ENCODE measurements at places on chromosomes 1 and 21. TPM values are rescaled to one million over a fixed set of nuclear protein-coding genes. Genes with fewer than 3 reads are reported as not detected.
A peak's percentile ranks its signal among the peaks of the same experiment; 100 is the strongest.

Gene COL6A1
- 180 TPM for total RNA-seq

Gene ANKRD65
- 1.8 TPM for total RNA-seq

Gene IL20
- total RNA-seq, result not detected

DNA sequence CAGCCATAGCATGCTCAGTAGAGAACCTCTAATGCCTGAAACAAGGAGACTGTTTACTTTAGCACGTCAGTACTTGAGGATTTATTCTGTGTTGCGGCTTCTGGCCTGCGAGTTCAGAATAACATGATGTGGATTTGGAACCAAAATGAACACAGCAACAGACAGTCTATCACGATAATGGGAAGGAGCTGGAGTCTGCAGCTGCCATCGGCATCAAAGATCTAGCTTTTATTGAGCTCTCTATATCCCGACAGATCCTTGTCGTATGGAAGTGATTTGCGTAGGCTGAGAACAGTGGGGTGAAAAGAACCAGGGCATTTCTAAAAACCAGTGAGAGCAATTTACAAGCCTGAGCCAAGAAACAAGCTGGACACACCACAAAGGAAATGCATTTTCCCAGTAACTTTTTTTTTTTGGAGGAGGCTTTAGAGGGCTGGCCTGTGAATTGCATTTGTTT lies 294.2 kb downstream of the KIF26B start:
- no peak overlapping the region for H3K4me3 ChIP-seq
- no peaks in the 10 kb centered on the region for H3K27me3 ChIP-seq
- H3K4me1 ChIP-seq, result peaks cover 17% of the 10 kb centered on the region
- DNase-seq, result no peak
- no peaks in the 10 kb centered on the region for H3K36me3 ChIP-seq

Gene XPR1
- 34.0 TPM for total RNA-seq

- H3K36me3 ChIP-seq, result no peaks in the 10 kb centered on the region
- DNase-seq, result no peak
- no peaks in the 10 kb centered on the region for H3K27me3 ChIP-seq
- peaks cover 9% of the 10 kb centered on the region for H3K4me1 ChIP-seq
- no peak overlapping the region for H3K27ac ChIP-seq
- H3K4me3 ChIP-seq, result no peak overlapping the region
Observed at GRCh38 chr1:12480748-12481362, 137.2 kb downstream of the DHRS3 start.

DNA sequence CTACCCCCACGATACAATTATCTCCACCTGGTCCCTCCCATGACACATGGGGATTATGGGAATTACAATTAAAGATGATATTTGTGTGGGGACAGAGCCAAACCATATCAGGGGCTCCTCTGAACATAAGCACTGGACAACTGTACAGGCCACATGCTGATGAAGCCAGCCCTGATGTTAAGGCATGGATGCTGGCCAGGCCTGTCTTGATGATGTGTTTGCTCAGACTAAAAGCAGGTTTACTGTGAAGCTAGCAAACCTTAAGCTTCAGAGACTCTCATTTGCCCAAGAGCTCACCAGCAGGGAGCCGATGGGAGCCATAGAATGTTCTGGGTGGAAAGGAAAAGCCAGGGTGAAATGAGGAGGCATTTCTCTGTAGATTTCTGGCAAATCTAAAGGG lies 135.3 kb upstream of the KCNK1 start:
- H3K4me1 ChIP-seq, result peaks cover 15% of the 10 kb centered on the region
- H3K36me3 ChIP-seq, result no peaks in the 10 kb centered on the region
- DNase-seq, result no peak
- no peak overlapping the region for H3K27ac ChIP-seq

Gene FAM72D
- 8.2 TPM for total RNA-seq

DNA sequence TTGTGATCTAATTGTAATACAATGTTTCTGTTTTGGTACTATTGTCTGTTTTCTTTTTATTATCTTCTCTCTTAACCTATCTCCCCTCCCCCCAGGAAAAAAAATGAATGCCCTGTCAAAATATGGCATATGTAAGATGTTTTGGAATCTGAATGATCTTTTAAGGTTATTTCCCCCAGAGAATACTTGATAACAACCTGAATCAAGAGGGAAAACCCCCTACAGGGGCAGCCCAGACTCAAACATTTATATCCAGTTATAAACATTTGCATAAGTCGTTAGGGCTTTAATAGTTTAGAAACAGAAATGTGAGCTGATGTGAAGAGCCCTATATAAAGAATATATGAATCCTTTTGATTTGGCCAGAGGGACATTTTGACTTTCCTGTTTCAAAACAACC lies 169.5 kb downstream of the VAV3 start:
- DNase-seq, result no peak
- no peaks in the 10 kb centered on the region for H3K27me3 ChIP-seq
- H3K4me1 ChIP-seq, result peaks cover 4% of the 10 kb centered on the region
- H3K4me3 ChIP-seq, result no peak overlapping the region
- H3K27ac ChIP-seq, result no peak overlapping the region

DNA sequence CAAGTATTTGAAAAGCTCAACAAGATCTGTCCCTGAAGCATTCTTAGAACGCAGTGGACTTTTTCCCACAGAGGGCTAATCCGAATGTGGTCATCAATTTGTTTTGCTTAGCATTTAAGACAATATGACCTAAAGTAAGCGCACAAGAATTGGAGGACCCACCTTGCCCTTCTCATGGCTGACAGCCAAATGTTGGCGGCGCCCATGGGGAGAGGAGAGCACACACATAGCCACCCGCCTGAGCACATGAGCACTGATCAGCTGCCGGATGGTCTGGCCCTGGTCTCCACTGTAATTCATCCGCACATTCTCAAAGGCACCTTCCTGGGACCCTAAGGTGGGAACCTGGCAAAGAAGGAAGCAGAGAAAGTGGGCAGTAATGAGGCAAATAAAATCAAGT lies 52.4 kb downstream of the UBR4 start:
- H3K27ac ChIP-seq, result no peak overlapping the region
- H3K4me1 ChIP-seq, result no peaks in the 10 kb centered on the region

- no peaks in the 10 kb centered on the region for H3K4me1 ChIP-seq
- H3K27ac ChIP-seq, result no peak overlapping the region
- DNase-seq, result no peak
- no peak overlapping the region for H3K4me3 ChIP-seq
- no peaks in the 10 kb centered on the region for H3K36me3 ChIP-seq
- no peaks in the 10 kb centered on the region for H3K27me3 ChIP-seq
Observed at GRCh38 chr1:182565537-182565936, 23.5 kb downstream of the RNASEL start.

Gene SYNC
- total RNA-seq, result not detected

GRCh38 chr1:78699813-78700212 lies 50.2 kb downstream of the IFI44 start:
- no peak overlapping the region for H3K4me3 ChIP-seq
- H3K27me3 ChIP-seq, result no peaks in the 10 kb centered on the region
- H3K27ac ChIP-seq, result no peak overlapping the region
- H3K4me1 ChIP-seq, result no peaks in the 10 kb centered on the region
- no peak for DNase-seq

Gene CFHR5
- not detected for total RNA-seq

Gene SIM2
- total RNA-seq, result 1.4 TPM

GRCh38 chr1:2194898-2195673 lies 514 bp upstream of the FAAP20 start:
- H3K27me3 ChIP-seq, result no peaks in the 10 kb centered on the region
- H3K4me1 ChIP-seq, result peaks cover 12% of the 10 kb centered on the region
- H3K36me3 ChIP-seq, result no peaks in the 10 kb centered on the region
- H3K27ac ChIP-seq, result peak overlapping the region; percentile 94
- peak; percentile 89 for DNase-seq

All from GM23338 (cell line).